NCI-H1436 treated with DMSO at 0.1 percent for 48 hours (cell line): ENCODE measurements at places on chromosomes 4 and X.

- no peak for DNase-seq
These were observed 53.2 kb downstream of the ATP10D start for GRCh38 chr4:47538111-47538824.

GRCh38 chr4:112865443-112865842 is 184.0 kb upstream of the ANK2 start:
- DNase-seq: no peak

DNA sequence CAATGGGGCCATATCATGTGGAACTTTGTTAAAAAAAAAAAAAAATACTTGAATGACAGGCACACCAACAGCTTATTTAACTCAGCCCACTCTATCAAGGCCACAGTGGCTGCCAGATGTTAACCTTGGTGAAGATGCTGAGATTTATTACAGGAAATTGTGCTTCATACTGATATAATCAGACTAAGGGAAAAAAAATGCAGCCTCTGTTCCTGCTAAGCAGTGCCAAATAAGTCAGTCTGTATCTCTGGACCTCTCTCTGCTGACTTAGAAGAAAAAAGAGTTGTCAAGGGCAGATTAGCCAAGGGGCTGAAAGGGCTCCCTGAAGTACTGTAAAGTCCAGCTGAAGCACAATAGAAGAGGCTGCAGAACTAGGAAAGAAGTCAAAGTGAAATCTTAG is 677.7 kb upstream of the HTR2C start:
- DNase-seq: no peak

GRCh38 chr4:83644677-83645659 is 109.1 kb downstream of the GPAT3 start:
- DNase-seq: no peak

DNA sequence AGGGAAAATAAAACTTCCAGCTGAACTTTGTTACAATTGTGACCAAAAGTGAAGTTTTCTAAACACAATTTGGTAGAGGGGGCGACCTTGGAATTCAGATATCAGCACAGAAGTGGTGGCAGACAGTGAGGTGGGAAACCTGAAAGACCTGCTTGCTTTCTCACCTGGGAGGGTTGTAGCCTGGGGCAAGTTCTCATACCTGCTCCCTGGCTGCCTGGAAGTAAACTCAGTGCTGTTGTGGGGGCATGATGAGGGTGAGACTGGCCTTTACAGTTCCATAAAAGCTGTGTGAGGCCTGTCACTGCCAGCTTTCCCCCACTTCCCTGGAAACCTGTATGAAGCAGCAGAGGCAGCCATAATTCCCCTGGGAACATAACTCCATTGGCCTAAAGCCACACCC is 1180.2 kb downstream of the FAM133A start:
- DNase-seq: no peak

DNA sequence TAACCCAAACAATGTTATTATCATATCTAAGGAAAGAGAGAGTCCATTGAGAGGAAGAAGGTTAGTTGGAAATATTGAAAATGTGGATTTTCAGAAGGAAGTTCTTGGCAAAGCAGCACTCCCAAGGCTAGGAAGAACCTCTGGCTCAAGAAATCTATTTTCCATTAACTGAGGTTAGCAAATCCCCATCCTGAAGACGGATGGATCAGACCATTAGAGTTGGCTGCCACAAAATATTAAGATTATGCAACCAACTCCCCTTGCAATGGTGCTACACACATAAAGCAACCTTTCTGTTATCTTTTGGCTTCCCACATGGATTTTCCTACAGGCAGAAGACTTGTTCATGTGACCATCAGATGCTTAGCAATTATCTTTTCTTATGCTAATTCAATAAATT is 96.3 kb downstream of the COL4A6 start:
- DNase-seq: no peak

DNA sequence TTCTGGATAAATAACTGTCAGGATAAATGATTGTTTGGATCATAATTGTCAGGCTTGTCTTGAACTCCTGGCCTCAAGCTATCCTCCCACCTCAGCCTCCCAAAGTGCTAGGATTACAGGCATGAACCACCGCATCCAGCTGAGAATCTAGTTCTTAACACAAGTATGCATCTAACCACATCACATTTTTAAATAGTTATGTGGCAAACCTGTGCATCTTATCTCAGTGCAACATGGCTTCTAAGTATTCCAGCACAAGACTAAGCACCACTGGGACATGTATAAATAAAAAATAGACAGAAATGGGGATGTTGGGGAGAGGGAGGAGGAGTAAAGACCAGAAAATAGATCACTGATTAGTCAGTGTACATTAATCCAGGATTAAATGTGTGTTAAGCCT is 74.7 kb upstream of the TBL1X start:
- no peak for DNase-seq

DNA sequence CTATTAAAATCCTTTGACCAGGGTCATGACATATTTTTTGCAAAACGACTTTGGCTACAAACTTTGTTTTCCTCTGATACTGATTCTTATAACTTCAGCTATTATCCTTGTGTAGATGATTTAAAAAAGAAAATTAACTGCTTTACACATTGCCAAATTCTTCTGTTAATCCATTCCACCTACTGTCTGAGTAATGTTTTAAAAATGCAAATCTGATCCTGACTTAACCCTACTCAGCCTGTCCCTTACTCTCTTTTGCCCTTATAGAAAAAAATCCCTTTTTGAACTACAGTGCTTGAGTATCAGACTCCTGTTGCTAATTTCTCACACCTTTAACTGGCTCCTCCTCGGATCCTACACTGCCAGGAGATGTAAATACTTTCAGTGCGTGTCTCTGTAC is 723.1 kb downstream of the ADGRL3 start:
- DNase-seq: no peak

DNA sequence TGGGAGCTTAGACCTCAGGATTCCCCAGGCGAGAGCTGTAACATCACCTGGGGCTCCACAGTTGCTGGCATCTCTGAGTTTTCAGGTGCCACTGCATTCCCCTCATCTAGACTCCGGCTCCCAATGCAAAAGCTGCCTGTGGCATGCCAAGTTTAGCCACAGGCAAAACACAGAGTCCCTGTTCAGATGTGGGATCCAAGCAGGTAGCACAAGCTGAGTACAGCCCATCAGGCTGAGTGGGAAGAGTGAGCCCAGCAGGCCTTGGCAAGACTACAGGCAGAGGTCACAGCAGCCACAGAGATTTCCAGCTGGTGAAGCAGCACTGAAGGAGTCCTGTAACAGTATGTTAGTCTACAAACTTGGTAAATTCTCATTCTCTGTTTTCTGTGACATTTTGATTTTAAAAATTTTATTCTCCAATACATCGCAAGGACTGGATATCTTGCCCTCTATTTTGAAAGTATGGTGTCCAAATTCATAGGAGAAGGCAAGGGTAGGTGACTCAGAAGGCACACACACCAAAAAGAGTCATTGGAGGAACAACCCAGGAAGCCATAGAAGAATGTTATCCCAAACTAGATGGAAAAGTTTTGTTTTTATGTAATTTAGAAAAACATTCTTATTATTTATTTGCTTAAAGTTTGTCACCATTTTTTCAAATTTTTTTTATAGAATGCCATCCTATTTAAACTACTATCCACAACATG is 13.6 kb upstream of the CXCL2 start:
- no peak for DNase-seq

DNA sequence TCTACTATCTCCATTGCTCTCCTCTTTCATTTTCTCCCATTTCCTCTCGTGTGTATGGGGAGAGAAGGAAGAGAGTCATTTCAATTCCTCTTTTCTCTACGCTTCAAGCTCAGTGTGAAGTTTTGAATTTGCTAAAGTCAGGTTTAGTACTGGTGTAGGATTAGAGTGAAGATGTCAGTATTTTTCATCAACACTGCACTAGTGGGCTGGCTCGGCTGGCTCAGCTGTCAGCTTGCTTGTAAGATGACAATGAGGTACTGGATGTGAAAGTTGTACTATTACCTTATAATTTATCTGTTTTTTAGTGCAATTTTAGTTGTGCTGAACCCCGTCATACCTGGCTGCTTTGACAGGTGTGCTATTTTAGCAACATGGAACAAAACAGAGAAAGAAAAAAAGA is 2.1 kb upstream of the SH2D1A start:
- DNase-seq: no peak

DNA sequence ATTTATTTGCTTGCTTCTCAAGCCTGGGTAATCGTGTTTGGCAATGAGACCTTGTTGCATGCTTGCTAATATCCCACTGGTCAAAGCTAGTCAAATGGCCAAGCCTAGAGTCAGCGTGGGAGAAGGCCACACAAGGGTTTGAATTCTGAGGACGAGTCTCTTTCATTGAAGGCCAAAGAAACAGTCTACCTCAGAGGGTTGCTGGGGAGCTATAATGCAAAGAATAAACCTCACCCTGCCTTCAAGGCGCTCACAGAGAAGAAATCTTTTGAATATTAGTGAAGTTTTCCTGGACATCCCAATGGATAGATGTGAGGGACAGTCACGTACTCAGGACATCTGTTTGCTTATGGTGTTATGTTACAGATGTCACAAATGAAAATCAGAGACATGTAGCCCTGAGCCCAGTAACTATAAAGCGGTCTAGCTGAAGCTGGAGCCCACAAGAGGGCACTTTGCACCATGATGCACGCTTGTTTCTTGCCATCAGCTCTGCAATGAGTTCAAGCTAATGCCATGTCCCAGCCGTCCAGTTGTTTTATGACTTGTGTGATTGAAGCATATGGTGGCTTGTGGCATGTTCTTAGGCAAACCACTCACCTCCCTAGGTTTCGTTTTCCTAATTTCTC is 1.1 kb upstream of the TLR3 start:
- no peak for DNase-seq

DNA sequence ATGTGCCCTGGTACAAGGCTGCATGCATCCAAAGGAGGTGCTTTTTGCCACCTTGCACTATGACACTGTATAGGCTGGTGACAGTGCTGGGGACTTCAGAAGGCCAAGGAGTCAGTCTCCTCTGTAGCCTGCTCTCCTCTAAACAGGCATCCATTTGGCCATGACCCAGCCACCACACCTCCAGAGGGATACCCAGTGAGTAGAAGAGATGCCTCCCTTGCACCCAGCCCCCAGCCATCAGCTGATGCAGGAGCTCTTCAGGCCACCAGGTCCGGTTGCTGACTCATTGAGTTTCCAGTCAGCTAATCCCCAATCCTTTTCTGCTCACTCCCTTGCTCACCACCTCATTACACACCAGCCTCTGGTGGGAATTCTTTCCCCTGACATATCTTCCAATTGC is 99.8 kb downstream of the PJA1 start:
- no peak for DNase-seq

DNA sequence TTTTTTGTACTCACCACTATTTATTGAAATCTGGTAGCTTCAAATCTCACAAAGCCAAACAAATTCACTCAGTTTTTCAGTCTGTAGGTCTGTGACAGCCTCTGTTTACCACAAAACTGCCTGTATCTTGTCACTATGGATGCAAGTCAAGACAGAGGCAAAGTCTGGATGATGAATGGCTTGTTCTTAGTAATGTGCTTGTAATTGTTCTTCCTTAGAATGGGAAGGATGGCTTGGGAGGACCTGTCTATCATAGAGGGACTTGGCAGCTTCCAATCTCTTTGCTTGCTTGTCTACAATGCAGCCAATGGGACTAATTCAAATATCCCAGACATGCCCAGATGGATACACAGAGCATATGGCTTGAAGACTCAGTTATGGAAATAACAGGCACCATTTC is 141.2 kb upstream of the SCML1 start:
- no peak for DNase-seq

DNA sequence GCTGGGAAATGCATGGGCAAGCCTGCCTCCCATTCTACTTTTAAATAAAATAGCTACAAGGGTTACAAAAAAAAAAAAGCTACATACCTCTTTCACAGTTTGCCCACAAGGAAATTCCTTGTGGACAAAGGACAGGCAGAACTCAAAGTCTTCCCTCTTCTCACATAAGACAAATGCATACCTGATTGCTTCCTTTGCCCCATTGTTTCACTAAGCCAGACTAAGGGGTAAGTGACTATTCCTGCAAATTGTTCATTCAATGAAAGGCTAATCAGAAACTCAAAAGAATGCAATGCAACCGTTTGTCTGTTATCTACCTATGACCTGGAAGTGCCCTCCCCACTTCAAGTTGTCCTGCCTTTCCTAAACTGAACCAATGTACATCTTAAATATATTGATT is 780.6 kb downstream of the FAM133A start:
- no peak for DNase-seq

- DNase-seq: no peak
These were observed 18.5 kb upstream of the BDH2 start for GRCh38 chr4:103118166-103118565.

- DNase-seq: no peak
These were observed 152.1 kb downstream of the SLC39A8 start for GRCh38 chr4:102193145-102193544.

DNA sequence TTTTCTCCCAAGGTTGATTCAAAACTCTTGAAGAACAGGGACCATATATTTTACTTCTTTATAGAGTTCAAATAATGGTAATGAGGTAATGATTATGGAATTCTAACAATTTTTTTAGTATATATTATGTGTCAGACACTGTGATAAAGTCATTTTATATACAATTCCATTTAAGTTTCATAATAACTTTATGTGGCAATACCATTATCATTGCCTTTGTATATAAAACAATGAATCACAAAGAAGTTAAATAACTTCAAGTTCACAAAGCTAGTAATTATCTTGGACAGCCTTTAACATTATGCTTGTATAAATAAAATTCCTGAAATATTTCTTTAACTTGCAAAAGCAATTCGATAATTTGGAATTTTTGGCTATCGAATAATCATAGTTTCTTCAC is 20.6 kb downstream of the MAGEC1 start:
- DNase-seq: no peak

DNA sequence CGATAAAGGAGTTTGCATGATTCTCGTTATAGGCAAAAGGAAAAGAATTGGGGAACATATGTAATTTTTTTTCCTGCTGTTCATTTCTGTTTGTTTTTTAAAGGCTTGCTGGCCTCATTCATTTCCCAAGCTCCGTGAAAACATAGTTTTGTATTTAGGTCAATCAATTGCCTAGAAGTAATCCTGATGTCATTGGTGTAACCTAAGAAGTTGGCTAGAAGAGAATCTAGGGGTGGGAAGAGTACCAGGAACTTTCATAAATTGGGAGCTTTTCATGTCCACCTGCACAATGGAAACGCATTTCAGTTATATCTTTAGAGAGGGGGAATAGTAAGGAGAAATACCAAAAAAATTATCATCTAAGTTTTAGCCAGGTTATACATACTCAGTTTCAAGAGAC is 3.8 kb downstream of the RAPGEF2 start:
- DNase-seq: no peak

DNA sequence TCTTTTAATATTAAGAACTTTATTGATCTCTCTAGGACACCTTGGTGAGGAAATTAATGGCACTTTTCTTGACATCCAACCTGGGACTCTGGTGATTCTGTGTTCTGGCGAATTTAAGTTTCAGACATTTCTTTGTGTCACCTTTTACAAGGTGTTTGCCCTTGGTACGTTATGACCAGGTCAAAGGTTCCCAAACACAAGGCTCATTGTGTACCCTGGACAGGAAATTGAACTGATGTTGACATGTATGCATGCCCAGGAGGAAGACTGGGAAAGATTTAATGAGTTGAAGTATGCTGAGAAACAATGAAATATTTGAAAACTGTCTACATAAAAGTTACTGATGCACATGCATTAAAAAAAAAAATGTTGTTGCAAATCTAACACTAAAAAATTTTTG is 22.1 kb downstream of the NIPAL1 start:
- no peak for DNase-seq
